ENCODE measurements at places on chromosomes 3 and 15. TPM values are rescaled to one million over a fixed set of nuclear protein-coding genes. Genes with fewer than 3 reads are reported as not detected.

DNA sequence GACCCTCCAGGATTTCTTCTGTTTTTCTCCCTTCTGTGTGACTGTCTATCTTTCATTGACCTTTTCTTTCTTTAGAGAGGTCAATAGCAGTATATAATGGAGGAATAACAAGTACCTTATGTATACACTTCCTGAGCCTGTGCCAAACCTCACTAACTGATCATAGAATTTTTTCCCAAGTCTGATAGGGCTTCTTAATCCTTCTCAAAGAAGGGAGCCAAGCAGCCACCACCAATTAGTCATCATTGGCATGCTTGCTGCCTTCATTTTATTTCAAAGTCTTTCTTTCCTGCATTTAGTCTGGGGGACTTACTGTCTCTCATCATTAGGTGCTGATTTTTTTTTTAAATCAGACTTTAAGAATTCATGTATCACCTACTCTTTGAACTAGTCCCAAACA, 327.0 kb downstream of the FEZF2 start:
- H3K27me3 ChIP-seq = no peaks in the 10 kb centered on the region
- DNase-seq = no peak
- H3K36me3 ChIP-seq = no peaks in the 10 kb centered on the region
- H3K4me3 ChIP-seq = no peak overlapping the region

Gene PYGO1
- total RNA-seq = not detected

DNA sequence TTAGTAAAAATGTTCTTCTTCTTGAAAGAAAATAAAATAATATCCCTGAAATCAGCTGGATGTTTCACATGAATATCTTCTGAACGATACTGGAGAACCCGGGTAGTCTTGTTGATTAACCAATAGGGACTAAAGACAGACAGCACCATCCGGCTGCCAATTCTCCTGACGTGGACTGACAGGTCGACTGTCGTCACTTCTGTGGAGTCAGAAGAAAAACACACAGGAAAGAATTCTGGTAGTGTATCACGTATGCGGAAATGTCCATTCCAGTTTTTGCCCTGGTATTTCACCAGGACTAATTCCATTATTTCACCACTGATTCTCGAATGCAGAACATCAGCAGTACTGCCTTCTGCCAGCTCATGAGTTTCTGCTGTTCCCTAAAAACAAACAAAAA, 144.6 kb downstream of the VPS13C start:
- no peak overlapping the region for H3K27ac ChIP-seq
- no peak overlapping the region for H3K4me3 ChIP-seq
- H3K27me3 ChIP-seq = no peaks in the 10 kb centered on the region
- peaks cover 33% of the 10 kb centered on the region for H3K36me3 ChIP-seq

GRCh38 chr3:195160257-195160898, 110.6 kb downstream of the XXYLT1 start:
- no peak overlapping the region for H3K4me3 ChIP-seq
- H3K27ac ChIP-seq = no peak overlapping the region
- H3K27me3 ChIP-seq = no peaks in the 10 kb centered on the region
- H3K36me3 ChIP-seq = peaks cover 6% of the 10 kb centered on the region

DNA sequence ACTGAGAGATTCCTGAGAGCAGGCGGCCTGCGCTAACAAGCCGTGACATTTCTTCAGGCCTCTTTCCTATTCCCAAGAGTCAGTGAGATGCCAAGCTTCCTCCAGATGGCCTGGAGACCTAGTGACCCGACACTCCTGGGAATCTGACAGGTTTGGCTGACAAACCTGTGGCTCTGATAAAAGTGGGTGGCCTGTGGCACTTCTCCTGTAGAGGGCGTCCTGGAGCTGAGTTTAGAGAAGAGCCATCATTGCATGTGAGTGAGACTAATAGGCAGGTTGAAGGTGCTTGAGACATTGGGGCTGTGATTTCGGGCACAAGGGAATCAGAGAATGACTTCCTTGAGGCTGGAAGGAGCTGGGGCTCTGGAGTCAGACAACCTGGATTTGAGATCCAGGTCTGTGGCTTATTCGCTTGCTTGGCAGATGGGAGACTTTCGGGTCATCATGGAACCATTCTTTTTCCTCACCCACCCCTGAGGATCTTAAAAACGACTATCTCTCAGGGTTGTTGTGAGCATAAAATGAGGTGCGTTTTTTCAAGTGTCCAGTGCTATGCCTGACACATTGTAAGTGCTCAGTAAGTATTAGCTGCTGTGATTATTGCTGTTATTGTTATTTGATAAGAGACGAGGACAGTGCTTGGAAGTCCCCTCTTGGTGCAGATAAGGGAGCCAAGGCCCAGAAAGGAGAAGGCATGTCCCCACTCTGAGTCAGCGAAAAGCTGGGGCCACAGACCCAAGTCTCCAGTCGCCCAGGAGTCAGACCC, 77.2 kb downstream of the SCN10A start:
- peak; percentile 72 for DNase-seq
- H3K27ac ChIP-seq = no peak overlapping the region
- no peaks in the 10 kb centered on the region for H3K36me3 ChIP-seq
- peaks cover 23% of the 10 kb centered on the region for H3K27me3 ChIP-seq

DNA sequence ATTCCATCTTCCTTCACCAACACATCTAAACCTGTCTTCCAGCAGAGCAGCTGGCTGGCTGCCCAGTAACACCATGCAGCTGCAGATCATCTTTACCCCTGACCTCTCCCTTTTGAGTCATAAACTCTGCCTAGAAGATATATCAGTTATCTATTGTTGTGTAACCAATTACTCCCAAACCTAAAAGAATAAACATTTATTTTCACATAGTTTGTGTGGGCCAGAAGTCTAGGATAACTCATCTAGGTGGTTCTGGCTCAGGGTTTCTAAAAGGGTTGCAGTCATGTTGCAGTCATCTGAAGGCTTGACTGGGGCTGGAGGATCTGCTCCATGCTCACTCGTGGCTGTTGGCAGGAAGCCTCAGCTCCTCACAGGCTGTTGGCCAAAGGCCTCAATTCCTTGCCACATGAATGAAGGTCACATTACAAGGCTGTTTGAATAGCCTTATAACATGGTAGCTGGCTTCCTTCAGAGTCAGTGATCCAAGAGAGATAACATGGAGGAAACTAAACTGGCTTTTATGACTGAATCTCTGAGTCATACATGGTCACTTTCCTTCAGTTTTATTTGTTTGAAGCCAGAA, 92.8 kb downstream of the GOLIM4 start:
- no peaks in the 10 kb centered on the region for H3K36me3 ChIP-seq
- no peaks in the 10 kb centered on the region for H3K4me1 ChIP-seq
- DNase-seq = no peak

GRCh38 chr15:44836094-44836493, 99.8 kb downstream of the TRIM69 start:
- peaks cover 7% of the 10 kb centered on the region for H3K4me1 ChIP-seq
- H3K4me3 ChIP-seq = no peak overlapping the region
- no peak for DNase-seq
- H3K27me3 ChIP-seq = no peaks in the 10 kb centered on the region
- no peaks in the 10 kb centered on the region for H3K36me3 ChIP-seq

Gene PLXNA1
- total RNA-seq = 8.8 TPM

DNA sequence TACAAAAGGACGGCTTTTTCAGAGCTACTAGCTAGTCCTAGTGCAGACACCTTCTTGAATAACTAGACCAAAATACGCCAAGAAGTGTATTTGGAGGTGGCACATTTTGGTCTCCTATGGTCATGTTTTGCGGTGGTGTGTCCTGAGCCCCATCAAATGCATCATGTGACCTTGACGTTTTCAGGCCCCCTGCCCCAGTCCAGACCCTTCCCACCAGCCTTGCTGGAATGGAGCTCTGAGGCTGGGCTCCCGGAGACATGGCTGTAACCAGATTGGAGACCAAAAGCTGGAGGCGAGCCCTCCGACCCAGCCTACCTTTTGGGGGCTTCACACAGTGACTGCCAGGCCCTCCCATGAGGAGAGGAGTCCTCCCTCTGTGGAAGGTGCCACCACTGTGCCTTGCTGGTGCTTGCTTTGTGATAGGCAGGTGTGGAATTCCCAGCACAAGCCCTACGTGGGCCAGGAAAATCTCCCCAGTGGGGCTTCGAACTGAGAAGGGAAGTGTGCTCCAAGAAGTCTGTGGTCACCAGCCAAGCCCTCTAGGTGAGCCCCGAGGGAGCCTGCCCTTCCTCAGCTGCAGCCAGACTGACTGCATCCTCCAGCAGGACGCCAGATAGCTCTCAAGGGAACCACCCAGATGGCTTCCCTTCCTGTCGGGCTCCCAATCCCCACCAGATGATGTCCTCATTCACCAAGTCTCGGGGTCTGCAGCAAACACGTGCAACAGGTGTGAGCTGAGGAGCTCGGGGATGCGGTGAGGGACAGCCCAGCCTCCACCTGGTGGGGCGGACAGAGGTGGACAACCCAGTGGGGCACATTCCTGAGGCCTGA, 126.2 kb downstream of the ASB7 start:
- no peak overlapping the region for H3K4me3 ChIP-seq
- no peaks in the 10 kb centered on the region for H3K36me3 ChIP-seq
- H3K27ac ChIP-seq = no peak overlapping the region
- H3K4me1 ChIP-seq = no peaks in the 10 kb centered on the region

Gene EFHB
- total RNA-seq = 0.79 TPM

- peaks cover under 1% of the 10 kb centered on the region for H3K36me3 ChIP-seq
- H3K4me3 ChIP-seq = no peak overlapping the region
- H3K27me3 ChIP-seq = no peaks in the 10 kb centered on the region
- H3K4me1 ChIP-seq = no peaks in the 10 kb centered on the region
- no peak for DNase-seq
Measured at GRCh38 chr15:51536965-51537574, 85.5 kb downstream of the DMXL2 start.

- no peak overlapping the region for H3K27ac ChIP-seq
- no peaks in the 10 kb centered on the region for H3K36me3 ChIP-seq
- H3K4me1 ChIP-seq = no peaks in the 10 kb centered on the region
- no peak for DNase-seq
- H3K4me3 ChIP-seq = no peak overlapping the region
- H3K27me3 ChIP-seq = no peaks in the 10 kb centered on the region
Measured at GRCh38 chr3:146832857-146833458, 227.8 kb upstream of the PLSCR5 start.

GRCh38 chr3:48528754-48529153, 24.8 kb upstream of the SHISA5 start:
- no peaks in the 10 kb centered on the region for H3K4me1 ChIP-seq
- H3K27me3 ChIP-seq = no peaks in the 10 kb centered on the region

DNA sequence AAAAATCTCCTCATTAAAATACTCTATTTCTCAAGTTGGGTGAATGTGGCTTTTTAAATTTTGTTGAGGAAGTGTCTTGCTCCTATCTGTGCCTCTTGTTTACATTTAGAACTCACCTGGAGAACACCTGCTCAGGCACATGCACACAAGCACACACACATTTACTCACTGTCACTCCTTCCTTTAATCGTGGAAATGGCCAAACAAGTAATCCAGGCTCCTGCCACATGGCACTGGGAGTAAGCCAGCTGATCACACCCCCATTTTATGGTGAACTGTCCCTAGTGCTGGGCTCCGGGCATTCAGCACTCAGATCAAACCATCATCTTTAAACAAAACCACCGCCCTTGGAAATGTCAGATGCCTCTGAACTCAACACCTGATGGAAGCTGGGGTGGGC, 204.7 kb upstream of the BHLHE40 start:
- H3K27ac ChIP-seq = no peak overlapping the region
- H3K36me3 ChIP-seq = peaks cover 30% of the 10 kb centered on the region
- H3K4me1 ChIP-seq = peaks cover 43% of the 10 kb centered on the region
- H3K27me3 ChIP-seq = no peaks in the 10 kb centered on the region
- no peak overlapping the region for H3K4me3 ChIP-seq
- DNase-seq = no peak

DNA sequence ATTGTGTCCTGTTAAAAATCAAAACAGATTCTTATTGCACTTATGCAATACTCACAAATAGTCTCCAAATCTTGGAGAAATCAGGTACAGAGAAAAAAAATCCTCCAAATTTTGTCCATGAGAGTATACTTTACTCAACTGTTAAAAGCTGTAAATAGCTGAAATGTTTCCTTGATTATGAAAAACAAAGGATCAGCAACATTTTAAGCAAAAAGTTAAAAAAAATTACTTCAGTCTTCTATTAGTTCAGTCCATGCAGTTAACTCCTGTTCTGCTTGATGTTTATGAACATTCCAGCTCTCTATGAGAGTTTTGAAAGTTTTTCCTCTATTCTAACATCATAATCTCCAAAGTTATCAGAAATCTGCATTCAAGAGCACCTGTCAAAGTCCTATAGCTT, 22.8 kb upstream of the ZNF80 start:
- no peak overlapping the region for H3K4me3 ChIP-seq
- no peaks in the 10 kb centered on the region for H3K4me1 ChIP-seq
- no peak for DNase-seq
- no peaks in the 10 kb centered on the region for H3K36me3 ChIP-seq

- peaks cover 35% of the 10 kb centered on the region for H3K4me1 ChIP-seq
- DNase-seq = no peak
- H3K27me3 ChIP-seq = peaks cover 3% of the 10 kb centered on the region
Measured at GRCh38 chr15:100338247-100338646, 3.5 kb downstream of the ADAMTS17 start.

DNA sequence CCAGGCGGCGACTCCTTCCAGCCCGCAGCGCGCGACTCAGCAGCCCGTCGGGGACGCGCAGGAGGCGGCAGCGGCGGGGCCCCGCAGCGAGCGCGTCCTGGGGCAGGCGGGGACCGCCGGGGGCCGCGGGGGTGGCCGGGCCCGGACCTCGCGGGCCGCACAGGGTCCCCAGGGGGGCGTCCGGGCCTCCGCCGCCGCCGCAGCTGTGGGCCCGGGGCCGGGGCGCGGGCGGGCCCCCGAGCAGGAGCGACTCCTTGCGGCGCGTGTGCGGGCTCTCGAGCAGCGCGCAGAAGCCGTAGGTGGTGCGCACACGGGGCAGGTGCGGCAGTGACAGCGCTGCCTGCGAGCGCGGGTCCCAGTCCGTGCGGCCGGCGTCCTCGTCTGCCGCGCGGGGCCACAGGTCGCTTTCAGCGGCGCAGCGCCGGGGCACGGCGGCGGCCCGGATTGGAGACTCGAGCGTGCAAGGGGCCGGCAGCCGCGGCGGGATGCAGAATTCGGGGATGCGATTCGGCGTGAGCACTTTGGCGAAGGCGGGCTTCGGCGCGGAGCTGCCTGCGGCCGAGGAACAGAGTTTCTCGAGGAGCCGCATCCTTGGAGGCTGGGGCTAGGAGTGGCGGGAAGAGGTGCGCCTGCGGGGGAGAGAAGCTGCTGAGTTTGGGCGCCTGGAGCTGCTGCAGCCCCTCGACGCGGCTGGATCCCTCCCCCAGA, 535 bp downstream of the C2CD4B start:
- no peaks in the 10 kb centered on the region for H3K36me3 ChIP-seq
- peaks cover 51% of the 10 kb centered on the region for H3K27me3 ChIP-seq
- peak overlapping the region; percentile 69 for H3K4me3 ChIP-seq

Gene SLC30A4
- 1.9 TPM for total RNA-seq

Gene GOLGA6D
- total RNA-seq = not detected

Gene DUOXA1
- total RNA-seq = not detected

DNA sequence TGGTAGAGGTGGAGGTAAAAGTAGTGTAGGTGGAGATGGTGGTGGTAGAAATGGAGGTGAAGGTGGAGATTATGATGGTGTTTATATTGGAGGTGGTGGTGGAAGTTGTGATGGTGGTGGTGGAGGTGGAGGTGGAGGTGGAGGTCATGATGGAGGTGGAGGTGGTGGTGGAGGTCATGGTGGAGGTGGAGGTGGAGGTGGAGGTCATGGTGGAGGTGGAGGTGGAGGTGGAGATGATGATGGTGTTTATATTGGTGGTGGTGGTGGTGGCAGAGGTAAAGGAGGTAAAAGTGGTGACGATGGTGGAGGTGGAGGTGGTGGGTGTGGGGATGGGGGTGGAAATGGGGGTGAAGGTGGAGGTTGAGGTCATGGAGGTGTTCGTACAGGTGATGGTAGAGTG, 107.8 kb downstream of the ASB7 start:
- H3K36me3 ChIP-seq = no peaks in the 10 kb centered on the region
- H3K4me1 ChIP-seq = no peaks in the 10 kb centered on the region
- DNase-seq = no peak
- no peak overlapping the region for H3K4me3 ChIP-seq

- H3K36me3 ChIP-seq = peaks cover 66% of the 10 kb centered on the region
- peak; percentile 59 for DNase-seq
- H3K27me3 ChIP-seq = no peaks in the 10 kb centered on the region
- peaks cover 72% of the 10 kb centered on the region for H3K4me1 ChIP-seq
Measured at GRCh38 chr3:50617911-50618481, 1.0 kb downstream of the MAPKAPK3 start.

Data from activated CD4-positive, alpha-beta T cell treated with anti-CD3 and anti-CD28 coated beads for 36 hours (primary cell).